ENCODE measurements at places on chromosomes 3 and 15.

- DNase-seq = no peak
These were observed 426.4 kb downstream of the NLGN1 start for GRCh38 chr3:173823911-173824460.

DNA sequence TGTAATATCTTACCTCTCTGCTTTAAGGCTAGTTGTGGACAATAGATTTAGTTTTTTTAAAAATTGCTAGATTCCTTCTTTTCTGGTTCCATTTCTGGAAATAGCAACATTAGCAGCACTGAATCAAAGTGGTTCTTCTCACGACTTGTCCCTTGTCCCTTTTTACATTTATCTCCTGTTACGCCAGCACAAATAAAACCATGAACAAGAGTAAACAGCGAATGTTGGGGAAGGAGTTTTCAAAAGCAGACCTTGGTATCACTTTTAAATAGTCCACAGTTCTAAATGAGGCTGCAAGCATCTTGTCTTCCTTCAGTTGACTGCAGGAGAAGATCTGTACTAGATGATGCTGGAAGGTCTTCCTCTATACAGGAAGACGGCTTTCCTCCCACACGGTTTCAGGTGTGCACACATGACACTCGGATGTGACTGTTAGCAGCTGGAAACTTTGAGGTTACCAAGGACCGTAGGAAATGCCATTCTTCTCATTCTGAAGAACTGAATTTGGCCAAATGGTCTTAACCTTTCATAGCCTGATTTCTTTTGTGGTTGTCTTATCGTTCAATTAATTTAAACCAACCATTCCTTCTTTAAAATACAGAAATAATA lies 251.0 kb upstream of the ICE2 start:
- no peak for DNase-seq

GRCh38 chr15:100183921-100184495 lies 157.8 kb downstream of the ADAMTS17 start:
- DNase-seq = no peak

- DNase-seq = peak; percentile 16
These were observed 818 bp downstream of the SLC4A7 start for GRCh38 chr3:27483117-27484014.

GRCh38 chr15:83871808-83872559 lies 218.1 kb downstream of the ADAMTSL3 start:
- DNase-seq = no peak

DNA sequence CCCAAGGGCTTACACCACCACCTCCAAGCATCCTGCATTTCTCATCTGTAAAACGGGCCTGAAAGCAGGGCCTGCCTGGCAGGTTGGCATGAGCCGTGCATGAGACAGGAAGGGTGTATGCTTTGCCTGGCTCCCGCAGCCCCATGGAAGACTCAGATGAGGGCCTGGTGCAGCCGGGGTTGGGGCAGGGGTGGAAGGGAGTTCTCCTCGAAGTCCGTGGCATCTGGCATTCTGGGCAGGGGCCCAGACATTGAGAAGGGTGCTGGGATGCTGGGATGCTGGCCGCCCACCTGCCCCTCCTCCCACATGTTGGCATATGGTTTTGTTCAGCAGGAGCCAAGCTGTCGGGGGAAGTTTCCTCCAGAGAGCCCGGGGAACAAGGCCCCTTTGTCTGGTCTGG lies 13.0 kb upstream of the FBLN2 start:
- DNase-seq = no peak

- DNase-seq = no peak
These were observed 26.7 kb downstream of the RAD51 start for GRCh38 chr15:40721701-40722100.

- DNase-seq = no peak
These were observed 622 bp upstream of the PLSCR1 start for GRCh38 chr3:146544929-146545528.

- DNase-seq = no peak
These were observed 154.6 kb upstream of the TLE3 start for GRCh38 chr15:70252056-70252950.

DNA sequence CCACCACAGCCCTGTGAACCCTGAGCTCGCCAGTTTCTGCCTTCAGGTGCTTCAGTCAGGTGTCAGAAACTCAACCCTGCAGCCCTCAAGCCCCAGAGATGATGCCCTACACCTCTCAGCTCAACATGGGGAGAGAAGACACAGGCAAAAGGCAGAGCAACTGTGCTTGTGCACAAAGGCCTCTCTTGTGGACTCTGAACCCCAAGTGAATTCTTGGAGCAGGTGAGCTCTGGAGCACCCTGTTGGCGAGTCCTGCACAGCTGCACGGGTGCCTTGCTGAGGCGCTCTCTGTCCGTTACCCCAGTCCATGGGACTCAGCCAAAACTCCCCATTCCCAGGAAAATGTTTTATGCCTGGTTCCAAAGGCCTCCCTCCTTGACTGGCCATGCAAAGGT lies 197.0 kb downstream of the KLF13 start:
- DNase-seq = no peak

GRCh38 chr15:60399931-60400330 lies 2.1 kb upstream of the ANXA2 start:
- no peak for DNase-seq

- DNase-seq = no peak
These were observed 487.5 kb upstream of the WNT5A start for GRCh38 chr3:55974421-55975165.

DNA sequence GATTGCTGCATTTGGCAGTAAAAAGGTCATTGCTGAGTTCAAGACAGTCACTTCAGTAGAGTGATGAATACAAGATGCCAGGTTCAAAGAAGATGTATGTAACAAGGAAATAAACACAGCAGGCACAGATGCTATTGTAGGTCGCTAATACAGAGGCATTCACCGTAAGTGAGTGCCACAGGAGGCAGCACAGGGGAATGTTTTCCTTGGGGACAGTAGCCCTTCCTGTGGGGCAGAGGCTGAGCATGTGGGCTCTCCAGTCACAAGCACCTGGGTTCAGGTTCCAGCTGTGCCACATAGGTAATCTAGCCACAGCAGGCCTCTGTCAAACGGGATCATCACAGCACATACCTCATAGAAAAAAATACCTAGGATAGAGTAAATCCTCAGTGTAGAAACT lies 86.3 kb downstream of the RSL24D1 start:
- DNase-seq = no peak

DNA sequence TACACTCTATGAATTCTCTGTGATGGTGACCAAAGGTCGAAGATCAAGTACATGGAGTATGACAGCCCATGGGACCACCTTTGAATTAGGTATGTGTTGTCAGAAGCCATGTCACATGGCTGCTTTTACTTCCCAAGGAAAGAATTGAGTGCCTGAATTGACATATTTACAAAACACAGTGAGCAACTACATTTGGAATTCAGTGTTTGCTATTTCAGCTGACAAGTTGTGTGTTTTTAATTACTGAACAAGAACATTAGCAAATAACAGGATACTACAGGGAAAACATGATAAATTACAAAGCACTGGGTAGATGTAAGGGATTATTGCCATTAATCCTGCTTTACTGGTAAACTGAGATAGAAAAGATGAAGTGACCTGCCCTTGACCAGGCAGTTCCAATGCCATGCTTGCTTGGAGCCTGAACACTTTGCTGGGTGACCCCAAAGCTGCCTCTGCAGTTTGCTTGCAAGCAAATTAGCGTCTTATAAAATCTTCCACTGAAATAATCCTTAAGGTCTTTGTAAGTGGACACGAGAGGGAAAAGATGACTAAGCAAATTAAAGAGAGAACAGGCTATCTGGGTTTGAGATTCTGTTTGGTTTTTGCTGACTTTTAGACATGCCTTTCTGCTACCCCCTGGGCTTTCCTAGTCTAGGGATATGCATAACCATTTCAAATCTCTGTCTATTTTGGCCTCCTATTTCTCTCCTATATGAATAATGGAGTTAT lies 98.2 kb downstream of the HCN4 start:
- no peak for DNase-seq

- no peak for DNase-seq
These were observed 593.8 kb upstream of the GBE1 start for GRCh38 chr3:82355228-82355627.

GRCh38 chr15:90268415-90268814 lies 2.9 kb downstream of the NGRN start:
- DNase-seq = no peak

- DNase-seq = no peak
These were observed 62.0 kb downstream of the ABHD2 start for GRCh38 chr15:89150287-89150686.

All from activated CD4-positive, alpha-beta T cell treated with anti-CD3 and anti-CD28 coated beads, Interleukin-2, amount 50 U/mL, for 1 hour (primary cell).